ENCODE measurements at places on chromosomes 7 and 10.

DNA sequence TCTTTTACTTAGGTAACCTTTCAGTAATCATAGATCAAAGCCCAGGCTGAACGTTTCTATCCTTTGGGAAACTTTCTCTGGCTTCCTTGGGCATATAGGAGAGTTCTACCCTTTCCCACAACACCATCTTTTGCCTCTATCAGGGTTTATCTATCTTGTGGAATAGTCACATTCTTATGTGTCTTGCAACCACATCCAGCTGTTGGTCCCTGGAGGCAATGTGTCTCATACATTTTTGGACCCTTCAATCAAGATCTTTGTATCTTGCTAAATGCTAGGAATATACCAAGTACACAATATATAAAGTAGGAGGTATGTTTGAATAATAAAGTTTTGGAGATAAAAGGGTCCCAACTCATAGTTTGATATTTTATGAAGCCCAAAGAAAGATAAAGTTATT, 121.7 kb downstream of the RNLS start:
- no peak for DNase-seq

DNA sequence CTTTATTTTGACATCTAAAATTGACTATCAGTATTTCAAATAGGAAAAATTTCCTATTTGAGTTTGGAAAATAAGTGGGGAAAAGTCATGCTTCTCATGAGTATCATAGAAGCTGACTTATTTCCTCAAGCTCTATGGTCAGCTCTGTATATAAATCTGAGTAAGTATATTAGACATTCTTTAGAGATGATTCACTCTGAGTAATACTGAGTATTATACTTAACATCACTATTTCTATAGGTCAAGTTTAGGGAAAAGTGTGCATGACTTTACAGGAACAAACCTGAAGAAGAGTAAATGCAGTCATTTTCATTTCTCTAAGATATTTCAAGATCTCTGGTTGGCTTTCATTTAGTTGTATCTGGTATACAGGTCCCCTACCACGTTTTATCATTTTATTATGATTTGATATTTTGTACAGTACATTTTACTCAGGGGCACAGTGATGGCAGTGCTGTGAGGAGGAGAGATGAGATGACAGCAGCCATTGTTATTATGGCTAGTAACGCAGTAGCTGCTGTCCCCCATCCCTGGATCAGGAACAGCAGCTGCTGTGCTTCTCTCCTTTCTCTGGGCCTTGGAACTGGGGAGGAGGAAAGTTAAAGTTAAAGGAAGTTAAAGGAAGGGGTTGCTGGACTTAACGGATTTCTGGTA, 15.2 kb downstream of the SND1 start:
- DNase-seq = no peak

- DNase-seq = no peak
Measured at GRCh38 chr10:101875068-101875688, 31.6 kb upstream of the KCNIP2 start.

DNA sequence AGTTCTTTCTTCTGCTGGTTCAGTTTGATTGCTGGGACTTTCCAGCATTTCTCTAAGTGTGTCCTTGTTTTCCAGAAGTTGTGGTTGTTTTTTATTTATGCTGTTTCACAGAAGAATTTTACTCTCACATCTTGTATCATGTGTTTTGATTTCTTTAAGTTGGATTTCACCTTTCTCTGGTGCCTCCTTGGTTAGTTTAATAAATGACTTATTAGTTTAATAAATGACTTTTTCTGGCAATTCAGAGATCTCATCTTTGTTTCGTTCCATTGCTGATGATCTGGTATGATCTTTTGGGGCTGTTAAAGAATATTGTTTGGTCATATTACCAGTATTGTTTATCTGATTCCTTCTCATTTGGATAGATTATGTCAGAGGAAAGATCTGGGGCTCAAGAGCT, 59.8 kb upstream of the CYP2C9 start:
- DNase-seq = no peak

- DNase-seq = peak; percentile 79
Measured at GRCh38 chr10:784403-785088, 95.1 kb upstream of the DIP2C start.

DNA sequence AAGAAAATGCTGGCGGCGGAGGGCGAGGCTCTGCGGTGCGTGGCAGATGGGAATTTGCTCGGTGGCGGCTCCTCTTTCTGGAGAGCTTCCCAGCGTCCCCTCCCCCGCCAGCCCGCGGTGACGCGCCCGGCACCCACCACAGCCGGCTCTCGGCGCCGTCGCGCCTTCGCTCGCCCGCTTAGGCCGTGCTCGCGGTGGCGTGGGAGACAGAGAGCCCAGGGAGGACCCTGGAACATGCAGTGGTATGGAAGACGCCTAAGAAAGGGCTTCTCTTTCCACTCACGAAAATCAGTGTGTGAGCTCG, 576 bp upstream of the CSGALNACT2 start:
- peak; percentile 39 for DNase-seq

DNA sequence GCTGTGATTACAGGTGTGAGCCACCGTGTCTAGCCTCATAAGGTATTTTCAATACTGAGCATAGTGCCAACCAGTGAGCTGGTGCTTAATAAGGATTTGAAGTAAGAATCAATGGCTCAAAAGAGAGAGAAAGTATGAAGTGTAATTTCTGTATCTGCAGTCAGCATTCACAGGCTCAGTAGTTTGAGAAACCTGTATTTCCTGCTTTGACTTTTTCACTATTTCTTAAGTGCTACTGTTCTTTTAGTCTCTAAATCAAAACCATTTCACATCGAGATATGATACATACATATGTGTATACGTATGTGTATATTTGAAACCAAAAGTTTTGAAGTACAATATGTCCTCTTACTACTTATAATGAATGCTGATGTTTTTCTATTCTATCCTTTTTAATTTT, 189.9 kb downstream of the PPP1R9A start:
- DNase-seq = no peak

DNA sequence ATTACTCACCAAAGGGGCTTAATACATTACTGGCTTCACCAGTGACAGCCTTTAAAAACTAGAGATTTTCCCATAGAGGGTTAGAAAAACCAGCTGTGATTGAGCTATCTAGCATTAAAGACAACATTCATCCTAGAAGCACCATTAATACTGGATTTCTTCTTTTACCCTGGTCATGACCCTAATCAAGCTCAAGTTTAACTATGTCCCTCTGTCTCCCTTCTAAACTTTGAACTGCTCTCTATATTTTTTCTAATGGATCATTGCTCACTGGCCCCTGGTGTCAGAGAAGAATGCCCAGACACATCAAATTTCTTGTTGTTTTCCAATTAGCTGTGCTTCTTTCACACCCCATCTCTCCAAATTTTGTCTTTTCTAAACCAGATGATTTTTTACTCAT, 1101.3 kb downstream of the XPNPEP1 start:
- DNase-seq = no peak

GRCh38 chr7:79452032-79452494, 1.4 kb downstream of the MAGI2 start:
- DNase-seq = peak; percentile 71

DNA sequence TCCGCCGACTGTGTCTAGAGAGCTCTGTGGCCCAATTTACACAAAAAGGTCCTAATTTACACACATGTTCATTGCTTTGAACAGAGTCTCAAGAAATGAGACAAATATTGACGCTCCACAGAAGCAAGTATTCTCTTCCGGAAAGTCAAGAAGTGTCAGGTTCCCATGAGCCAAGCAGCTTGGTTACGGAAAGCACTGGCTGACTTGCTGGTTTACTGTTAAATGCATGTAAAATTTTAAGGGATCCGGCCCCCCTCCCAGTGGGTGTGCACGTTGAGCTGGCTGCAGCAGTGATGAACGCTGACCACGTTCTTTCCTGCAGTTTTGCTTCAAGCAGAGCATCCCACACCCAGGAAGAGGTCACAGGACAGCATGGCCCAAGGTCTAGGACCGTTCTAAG, 76.8 kb downstream of the DIP2C start:
- no peak for DNase-seq

DNA sequence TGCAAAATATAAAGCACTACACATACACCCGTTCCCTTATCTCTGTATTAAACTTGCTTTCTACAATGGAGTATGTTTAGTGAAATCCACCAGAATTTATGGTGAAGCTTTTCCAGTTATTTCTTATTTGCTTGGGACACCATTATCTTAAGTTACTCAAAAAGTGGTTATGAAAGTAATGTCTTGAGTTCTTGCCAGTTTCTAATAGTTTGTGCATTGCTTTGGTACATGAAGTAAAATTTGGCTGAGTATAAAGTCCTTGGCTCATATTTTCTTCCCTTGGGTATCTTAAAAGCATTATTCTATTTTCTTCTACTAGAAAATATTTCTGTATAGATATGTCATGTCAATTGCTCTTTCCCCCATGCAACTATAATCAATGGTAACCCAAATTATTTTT, 85.2 kb downstream of the POLR1F start:
- DNase-seq = no peak

GRCh38 chr7:79778786-79779770, 325.6 kb upstream of the MAGI2 start:
- DNase-seq = no peak

DNA sequence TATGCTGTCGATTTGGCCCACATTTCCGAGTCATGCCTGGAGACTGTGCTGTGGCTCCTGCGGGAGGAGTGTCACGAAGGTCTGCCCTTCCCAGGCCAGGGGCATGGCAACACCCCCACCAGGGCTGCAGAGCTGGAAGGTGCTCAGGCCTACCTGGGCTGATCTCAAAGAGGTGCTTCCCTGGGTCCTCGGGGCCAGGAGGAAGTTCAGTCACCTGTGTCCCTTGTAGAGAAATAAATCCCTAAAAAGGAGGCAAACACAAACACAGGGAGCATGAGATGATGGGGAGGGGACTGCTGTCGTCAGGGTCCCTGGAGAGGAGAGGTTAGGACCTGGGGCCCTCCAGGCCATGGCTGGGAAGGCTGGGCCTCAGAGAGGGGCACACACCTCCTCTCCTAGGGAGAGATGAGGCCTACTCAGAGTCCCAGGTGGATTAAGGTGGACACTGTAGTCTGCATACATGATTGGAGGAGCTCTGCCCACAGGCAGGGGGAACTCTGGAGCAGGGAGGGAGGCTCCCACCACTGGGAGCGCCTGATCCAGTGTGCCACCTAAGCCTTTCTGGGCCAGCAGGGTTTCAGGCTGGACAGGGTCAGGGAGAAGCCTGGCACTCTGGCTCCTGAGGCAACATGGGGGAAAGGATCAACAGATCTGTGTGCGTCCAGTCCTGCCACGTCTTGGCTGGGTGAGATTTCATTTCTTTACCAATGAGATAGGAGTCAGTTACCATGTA, 49.4 kb downstream of the ARHGAP22 start:
- no peak for DNase-seq

DNA sequence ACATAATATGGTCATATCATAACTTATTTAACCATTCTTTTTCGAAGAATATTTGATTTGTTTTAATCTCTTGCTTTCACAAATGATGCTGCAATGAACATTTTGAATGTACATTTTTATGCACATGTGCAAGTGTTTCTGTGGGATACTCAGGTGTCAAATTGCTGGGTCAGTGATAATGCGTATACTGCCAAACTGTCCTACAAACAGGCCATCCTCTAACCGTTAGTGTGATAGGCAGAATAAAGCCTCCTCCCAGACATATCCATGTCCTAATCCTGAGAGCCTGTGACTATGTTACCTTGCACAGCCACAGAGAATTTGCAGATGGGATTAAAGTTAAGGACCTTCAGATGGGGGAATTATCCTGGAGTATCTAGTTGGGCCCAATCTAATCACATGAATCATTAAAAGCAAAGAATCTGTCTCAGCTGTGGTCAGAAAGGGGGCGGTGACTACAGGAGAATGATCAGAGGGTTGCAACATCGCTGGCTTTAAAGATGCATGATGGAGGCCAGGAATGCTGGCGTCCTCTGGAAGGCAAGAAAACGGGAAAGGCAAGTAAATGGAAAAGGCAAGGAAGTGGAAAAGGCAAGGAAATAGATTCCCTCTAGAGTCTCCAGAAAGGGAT, 46.7 kb downstream of the FZD1 start:
- DNase-seq = peak; percentile 80

DNA sequence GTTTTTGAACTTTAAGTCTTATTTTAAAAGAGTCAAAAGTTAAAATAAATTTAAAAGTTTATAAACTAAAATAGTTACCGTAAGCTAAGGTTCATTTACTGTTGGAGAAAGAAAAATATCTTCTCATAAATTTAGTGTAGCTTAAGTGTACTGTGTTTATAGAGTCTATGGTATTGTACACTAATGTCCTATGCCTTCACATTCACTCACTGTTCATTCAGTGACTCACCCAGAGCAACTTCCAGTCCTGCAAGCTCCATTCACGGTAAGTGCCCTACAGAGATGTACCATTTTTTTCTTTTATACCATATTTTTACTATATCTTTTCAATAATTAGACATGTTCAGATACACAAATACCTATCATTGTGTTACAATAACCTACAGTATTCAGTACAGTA, 97.6 kb downstream of the PTN start:
- no peak for DNase-seq

- no peak for DNase-seq
Measured at GRCh38 chr7:129210989-129211312, 13.9 kb upstream of the AHCYL2 start.

- DNase-seq = no peak
Measured at GRCh38 chr7:148972375-148972774, 55.9 kb downstream of the PDIA4 start.

- DNase-seq = peak; percentile 54
Measured at GRCh38 chr10:109784236-109784635, 139.1 kb downstream of the XPNPEP1 start.

DNA sequence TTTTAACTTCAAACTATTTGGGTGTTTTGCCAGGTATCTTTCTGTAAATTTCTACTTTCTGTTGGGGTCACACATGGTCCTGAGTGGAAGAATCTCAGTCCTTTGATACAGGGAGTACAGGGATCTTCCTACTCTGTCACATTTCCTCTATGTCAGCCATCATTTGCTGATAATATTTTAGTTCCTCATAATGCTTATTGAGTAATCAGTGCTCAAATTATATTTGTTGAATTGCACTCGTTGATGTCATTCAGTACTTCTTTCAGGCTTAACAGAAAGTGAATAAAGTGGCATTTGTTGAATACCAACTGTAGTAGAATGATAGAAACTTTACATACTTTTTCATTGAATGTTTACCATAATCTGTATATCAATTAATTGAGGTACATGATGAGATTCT, 31.9 kb downstream of the WDR11 start:
- no peak for DNase-seq

- DNase-seq = peak; percentile 9
Measured at GRCh38 chr7:47038621-47039020, 543.3 kb downstream of the TNS3 start.

All from mesendoderm (in vitro differentiated cells).